ENCODE measurements at places on chromosomes 7 and 10. TPM values are rescaled to one million over a fixed set of nuclear protein-coding genes. Genes with fewer than 3 reads are reported as not detected.

Gene COBL
- 12.6 TPM for polyA plus RNA-seq

Gene JAKMIP3
- polyA plus RNA-seq = 0.19 TPM

Gene C10orf67
- 0.31 TPM for polyA plus RNA-seq

Gene PHF14
- polyA plus RNA-seq = 18.9 TPM

Gene HMX3
- polyA plus RNA-seq = not detected

All from stomach (tissue), 19 donors.